ENCODE measurements at places on chromosomes 6 and 20.

DNA sequence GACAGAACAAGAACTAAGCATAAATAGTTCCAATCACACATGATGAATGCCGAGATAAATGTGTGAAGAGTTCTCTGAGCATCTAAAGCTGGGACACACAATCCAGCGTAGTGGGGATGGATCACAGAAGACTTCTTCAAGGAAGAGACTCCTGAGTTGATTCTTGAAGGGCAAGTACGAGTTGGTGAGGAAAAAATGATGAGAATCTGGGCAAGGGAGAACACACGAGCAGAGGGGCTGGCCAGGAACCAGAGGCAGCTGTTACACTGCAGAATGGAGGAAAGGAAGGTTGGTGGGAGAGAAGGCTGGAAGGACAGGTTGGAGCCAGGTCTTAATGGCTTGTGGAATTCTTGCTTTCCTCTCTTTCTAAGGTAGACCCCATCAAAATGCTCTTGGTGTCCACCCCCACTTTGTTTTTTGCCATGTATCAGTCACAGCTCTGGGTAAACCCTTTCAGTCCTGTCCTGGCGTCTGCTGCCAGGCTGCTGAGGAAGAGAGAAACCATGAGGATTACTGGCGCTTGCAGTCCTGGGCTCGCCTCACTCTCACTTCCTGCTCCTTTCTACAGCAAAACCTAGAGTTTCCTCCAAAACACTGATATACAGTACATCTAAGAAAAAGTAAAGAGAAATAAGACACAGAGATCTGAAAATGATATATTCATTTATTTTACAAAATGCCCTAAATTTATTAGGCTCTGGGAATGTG lies 127.6 kb upstream of the FAM184A start:
- DNase-seq = no peak

DNA sequence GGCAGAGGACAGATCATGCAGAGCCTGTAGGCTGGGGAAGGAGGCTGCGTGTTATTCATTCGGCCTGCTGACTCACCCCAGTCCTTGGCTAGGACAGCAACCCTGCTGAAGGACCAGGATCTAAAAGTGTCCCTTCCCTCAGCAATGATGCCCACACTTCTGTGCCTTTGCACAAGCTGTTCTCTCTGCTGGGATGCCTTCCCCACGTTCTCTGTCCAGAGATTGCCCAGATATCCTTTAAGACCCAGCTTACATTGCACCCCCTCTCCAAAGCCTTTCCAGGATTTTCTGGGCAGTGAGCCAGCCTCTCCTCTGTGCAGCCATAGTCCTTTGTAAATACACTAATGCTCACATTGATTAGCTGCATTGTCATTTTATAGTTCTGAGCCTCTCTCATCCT lies 99.3 kb upstream of the CHD6 start:
- DNase-seq = no peak

DNA sequence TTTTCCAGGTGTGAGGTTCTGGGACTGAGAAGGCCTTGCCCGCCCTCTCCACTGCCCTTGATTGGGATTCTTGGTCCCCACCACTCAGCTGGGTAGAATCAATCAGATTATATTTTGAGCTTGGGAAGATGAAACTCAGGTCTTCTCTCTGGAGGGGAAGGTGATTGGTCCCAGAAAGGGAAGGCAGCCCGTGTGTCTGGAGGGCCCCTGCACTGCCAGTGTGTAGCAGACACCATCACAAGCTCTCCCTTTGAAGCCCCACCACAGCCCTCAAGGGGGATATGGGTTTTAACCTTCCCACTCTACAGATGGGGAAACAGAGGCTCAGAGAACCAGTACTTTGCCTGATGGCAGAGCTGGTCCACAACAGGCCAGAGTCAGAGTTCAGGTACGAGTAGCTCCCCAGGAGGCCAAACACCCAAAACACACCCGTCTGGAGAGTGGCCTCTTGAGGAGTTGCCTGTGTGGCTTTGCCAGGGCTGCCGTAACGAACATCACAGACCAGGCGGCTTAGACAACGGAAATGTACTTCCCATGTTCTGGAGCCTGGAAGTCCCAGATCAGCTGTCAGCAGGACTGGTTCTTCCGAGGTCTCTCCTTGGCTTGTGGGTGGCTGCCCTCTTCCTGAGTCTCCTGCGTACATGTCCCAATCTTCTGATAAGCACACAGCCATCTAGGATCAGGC lies 205.6 kb downstream of the SYNDIG1 start:
- no peak for DNase-seq

GRCh38 chr6:44202972-44203750 lies 13.6 kb upstream of the MYMX start:
- no peak for DNase-seq

DNA sequence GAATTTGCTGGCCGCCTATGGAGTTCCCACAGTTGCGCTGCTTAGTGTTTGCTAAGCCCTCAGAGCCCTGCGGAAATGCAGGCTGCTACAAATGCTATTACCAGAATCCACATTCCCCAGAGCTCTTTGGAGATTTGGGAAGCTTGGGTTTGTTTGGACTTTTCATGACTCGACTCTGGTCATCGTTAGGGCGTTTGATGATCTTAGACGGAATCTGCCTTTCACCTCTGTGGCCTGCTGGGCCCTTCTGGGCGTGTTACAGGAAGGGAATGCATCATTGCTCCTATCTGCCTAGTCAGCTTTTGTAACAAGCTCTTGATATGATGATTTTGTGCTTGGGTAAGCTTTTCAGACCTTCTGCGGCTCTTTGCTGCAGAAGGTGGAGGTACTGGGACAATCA lies 50.8 kb downstream of the EYA2 start:
- no peak for DNase-seq

DNA sequence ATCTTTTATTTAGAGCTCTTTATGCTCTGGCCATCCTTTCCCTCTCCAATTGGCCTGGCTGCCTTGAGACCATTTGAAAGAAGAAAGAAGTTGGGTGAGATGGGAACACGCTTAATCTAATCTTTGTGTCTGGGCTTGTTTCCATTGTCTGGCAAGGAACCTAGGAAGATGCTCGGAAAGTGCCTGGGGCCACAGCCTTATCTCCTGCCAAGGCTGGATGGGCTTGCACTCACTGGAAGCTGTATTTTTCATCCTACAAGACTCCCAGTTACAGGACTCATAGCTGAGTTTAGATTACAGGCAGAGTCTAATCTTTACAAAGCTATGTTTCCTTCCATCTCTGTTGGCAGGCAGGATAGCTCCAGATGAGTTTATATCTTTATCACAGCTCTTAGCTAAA lies 33.1 kb upstream of the CDYL start:
- no peak for DNase-seq

DNA sequence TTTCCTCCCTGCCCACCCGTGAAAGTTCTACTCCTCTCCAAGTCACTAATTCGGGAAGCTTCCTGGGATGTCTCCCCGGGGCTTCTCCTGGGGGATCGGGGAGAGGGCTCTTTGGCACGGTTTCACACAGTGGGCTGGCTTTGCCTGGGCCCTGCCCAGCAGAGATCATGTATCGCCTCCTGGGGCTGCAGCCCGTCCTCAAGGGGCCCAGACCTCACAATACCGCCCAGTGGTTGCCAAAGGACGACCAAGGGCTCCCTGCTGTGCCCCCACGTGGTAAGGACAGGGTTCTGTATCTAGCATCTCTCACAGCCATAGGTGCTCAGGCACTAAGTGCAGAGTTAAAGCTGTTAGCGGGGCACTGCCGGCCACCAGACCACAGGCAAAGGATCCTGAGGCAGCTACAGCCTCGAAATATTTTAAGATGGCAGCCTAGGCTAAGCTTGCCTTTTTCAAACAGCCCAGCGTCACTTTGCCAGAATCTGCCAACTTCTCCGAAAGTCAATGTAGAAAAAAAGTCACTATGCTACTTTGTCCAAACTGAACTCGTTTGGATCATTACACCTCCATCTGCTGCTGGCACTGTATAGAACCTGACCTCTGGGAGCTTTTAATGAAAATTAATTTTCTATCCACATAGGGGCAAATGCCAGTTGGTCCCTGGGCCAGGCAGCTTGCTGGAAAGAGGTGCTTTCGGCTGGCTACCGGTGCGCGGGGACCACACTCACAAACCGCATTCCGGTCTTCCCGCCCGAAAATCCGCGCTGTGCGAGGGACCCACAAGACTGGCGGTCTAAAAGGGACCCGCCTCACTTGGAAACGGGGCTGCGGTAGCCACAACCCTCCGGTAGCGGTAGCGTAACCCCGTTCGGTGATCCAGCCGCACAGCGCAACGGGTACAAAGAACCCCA lies 1.3 kb upstream of the NNAT start:
- DNase-seq = no peak

- no peak for DNase-seq
Observed at GRCh38 chr6:139758209-139758611, 383.8 kb upstream of the CITED2 start.

Measured in activated naive CD4-positive, alpha-beta T cell (primary cell).